ENCODE measurements at places on chromosomes 6 and 20.

GRCh38 chr6:116217069-116217468 lies 36.8 kb downstream of the TSPYL4 start:
- no peak for DNase-seq

- no peak for DNase-seq
Measured at GRCh38 chr20:14657266-14658005, 320.0 kb upstream of the FLRT3 start.

- no peak for DNase-seq
Measured at GRCh38 chr20:11136691-11137090, 462.9 kb upstream of the JAG1 start.

- DNase-seq, result no peak
Measured at GRCh38 chr6:3610206-3610605, 141.3 kb downstream of the PXDC1 start.

GRCh38 chr20:137668-138490 lies 4.5 kb upstream of the DEFB126 start:
- DNase-seq, result no peak

GRCh38 chr6:46932526-46933319 lies 11.0 kb upstream of the ADGRF5 start:
- DNase-seq, result no peak

- no peak for DNase-seq
Measured at GRCh38 chr20:36262440-36262839, 26.2 kb downstream of the AAR2 start.

DNA sequence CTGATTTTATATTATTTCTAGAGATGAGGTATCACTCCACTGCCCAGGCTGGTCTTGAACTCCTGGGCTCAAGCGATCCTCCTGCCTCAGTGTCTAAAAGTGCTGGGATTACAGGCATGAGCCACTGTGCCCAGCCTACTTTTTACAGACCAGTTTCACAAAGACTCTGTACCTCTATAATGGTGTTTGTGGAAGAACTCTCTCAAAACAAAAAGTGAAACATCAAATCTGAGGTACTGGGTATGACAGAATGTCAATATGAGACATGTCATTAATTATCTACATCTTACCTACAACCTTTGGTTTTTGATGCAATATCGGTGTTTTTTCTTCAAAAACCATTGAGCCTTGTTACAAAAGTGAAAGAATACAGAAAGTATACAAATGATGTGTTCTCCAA lies 49.4 kb upstream of the MCM9 start:
- no peak for DNase-seq

GRCh38 chr6:80438772-80439171 lies 332.3 kb downstream of the BCKDHB start:
- DNase-seq, result no peak

DNA sequence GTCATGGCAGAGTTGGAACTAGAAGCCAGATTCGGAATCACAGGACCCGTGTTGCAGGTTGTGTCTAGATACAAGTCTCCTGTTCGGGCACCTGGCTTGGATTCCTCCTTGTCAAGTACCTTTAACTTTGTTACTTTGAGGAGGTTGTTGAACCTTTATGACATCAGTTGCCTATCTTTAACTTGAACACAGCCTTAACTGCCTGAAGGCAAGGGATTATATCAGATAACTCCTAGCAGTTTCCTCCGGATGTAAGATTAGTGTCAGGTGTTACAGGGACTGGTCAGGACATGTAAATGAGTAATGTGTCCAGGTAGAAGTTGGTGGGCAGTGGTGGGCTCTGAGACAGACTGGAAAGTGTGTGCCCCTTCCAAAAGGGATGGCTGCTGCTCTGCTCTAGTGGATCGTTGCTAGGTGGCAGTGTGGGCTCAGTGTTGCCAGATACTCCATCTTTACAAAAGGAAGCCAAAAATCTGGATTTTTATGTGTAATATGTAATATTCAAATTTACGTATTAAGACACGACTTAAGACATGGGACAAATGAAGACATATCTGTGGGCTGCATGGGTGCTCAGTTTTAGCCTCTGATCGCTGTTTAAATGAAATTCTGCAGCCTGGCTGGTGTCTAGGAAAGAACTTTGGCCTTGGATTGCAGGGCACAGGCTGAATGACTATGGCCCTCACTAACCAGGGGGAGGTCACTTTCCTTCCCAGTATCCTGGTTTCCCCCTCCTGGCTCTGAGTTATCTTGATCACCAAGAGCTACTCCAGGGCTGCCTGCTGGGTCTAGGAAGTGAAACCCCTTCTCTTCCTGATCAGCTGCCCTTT lies 27.1 kb downstream of the CHMP4B start:
- DNase-seq, result no peak

GRCh38 chr6:75178757-75179156 lies 27.1 kb downstream of the COL12A1 start:
- DNase-seq, result no peak

DNA sequence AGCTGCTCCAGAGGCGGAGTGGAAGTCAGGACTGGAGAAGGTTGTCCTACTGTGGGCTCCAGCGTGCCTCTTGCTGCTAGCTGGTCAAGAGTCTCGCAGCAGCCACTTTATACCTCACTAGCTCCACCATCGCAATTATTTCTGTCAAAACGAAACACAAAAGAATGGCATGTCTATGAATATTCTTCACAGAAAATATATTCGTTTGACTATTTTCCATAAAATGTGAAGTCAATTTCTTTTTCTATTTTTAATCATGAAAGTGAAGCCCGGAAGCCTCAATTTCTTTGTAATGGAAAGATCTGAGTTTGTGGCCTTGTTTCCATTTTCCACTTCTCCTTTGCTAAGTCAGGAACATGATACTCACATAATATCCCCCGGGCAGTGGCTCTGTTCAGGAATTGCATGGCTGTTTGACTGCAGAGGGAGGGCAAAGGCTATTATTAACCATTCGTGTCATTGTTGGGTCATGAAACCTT lies 51.7 kb downstream of the DTD1 start:
- no peak for DNase-seq

- DNase-seq, result no peak
Measured at GRCh38 chr6:44435500-44435899, 48.0 kb downstream of the CDC5L start.

- no peak for DNase-seq
Measured at GRCh38 chr6:110545081-110545872, 68.9 kb upstream of the SLC22A16 start.

DNA sequence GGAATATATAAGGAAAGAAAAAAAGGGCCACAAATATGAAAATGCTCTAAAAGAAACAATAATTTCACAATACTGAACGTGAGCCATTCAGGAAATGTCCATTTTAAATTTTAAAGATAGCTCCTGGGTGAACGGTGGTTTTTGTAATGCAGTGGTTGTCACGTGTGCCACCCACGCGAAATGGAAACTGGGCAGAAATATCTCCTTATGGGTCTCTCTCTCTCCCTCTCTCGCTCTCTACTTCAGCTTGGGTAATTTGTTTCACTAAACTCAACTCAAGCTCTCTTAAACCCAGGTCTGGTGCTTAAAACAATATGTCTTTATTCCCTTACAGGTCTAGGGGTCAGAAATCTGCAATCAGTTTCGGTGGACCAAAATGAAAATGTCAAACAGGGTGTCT lies 150.8 kb downstream of the OR2B2 start:
- no peak for DNase-seq

DNA sequence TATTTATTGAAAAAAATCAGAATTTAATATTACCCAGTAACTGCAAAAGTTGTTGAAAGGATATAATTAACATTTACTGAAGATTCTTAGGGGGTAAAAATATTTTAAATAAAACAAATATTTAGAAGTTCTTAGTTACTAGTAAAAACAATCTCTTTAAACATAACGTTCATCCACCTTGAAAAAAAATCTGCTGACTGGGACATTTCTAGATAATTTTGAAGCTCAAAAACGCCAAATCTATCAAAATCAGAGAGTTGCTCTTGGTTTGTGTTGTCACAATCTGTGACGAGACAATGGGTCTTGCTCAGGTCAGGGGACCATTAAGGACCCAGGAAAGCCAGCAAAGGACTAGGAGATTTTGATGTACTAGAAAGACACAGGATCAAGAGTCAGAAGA lies 177.0 kb downstream of the BACH2 start:
- DNase-seq, result no peak

- DNase-seq, result no peak
Measured at GRCh38 chr6:99353126-99353525, 3.7 kb upstream of the FAXC start.

DNA sequence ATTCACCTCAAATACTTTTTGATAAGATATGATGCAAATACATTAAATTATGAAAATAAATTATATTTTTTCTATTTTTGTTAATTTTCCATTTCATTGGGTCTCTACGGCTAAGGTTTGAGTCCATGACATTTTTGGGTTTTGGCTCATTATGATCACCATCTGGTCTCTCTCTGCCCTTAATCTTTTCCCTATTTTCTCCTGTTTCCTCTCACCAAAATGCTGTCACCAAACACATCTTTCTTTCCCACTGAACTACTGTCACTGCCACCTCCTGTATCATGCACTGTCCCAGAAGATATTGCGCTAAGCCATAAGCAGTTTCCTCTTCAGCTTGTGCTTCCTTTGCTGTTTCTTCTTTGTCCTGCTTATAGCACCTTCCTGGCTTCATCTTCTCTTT lies 42.0 kb upstream of the OGFRL1 start:
- no peak for DNase-seq

- no peak for DNase-seq
Measured at GRCh38 chr6:113662688-113663333, 194.3 kb upstream of the MARCKS start.

GRCh38 chr6:4577406-4577805 lies 198.8 kb upstream of the CDYL start:
- DNase-seq, result no peak

DNA sequence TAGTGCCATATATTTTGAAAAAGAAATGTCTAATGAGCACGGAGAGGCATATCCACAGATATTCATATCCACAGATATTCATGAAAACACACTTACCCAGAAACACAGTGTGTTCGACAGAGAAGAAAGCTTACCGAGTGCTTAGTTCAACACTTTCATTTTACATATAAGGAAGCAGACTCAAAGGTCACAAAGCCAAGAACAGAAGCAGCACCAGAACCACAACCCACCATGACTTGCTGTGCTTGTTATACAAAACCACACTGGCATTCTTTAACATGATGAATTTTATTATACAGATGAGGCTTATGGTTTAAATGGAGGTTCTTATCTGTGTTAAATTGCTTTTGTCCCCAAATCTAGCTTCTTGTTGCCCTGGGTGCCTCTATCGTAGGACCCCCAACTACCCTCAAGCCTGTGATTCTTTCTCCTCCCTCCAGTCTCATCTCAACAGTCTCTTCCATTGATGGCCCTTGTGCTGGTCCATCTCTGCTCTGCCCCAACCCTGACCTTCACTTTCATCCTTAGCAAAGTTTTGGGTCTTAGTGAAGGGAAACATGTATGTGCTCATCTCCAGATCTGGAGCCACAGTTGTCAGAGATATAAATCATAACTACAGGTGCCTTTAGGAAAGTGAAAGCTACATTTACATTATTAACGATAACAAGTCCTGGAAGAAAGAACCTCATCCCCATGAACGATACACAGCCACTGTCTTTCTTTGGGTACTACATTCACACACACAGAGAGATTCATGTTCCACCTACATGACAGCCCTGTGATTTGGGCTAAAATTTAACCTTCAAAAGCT lies 40.0 kb downstream of the SF3B5 start:
- no peak for DNase-seq

DNA sequence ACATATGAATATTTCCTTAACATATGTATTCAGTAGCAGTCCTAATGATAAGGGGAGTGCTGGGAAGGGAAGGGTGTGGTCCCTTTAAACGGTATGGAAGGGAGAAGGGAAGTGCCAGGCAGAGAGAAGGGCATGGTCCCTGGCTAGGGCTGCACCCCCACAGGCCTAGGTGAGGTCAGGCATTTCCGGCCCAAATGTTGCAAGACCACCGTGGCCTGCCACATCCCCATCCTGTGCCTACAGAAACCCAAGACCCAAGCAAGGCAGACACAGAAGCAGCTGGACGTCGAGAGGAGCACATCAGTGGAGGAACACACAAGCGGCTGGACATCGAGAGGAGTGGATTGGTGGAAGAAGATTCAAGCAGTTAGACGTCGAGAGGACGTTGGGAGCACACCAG lies 5.9 kb downstream of the RRAGD start:
- no peak for DNase-seq

DNA sequence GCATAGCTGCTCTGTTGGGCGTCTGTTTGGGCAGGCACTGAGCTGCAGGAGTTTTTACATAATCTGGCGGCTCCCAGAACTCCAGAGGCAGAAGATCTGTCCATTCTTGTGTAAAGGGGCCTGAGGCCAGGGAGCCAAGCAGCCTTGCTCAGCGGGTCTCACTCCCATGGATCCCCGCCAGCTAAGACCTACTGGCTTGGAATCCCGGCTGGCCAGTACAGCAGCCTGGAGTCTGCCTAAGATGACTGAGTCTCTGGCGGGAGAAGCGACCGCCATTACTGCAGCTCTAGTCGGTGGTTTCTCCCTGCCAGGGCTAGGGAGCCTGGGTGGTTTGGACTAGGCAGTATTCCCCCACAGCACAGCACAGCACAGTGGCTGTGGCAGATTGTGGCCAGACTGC lies 268.4 kb upstream of the SYNCRIP start:
- no peak for DNase-seq

- no peak for DNase-seq
Measured at GRCh38 chr6:134079406-134079921, 27.0 kb upstream of the SLC2A12 start.

- DNase-seq, result no peak
Measured at GRCh38 chr20:62088258-62089127, 22.8 kb upstream of the TAF4 start.

DNA sequence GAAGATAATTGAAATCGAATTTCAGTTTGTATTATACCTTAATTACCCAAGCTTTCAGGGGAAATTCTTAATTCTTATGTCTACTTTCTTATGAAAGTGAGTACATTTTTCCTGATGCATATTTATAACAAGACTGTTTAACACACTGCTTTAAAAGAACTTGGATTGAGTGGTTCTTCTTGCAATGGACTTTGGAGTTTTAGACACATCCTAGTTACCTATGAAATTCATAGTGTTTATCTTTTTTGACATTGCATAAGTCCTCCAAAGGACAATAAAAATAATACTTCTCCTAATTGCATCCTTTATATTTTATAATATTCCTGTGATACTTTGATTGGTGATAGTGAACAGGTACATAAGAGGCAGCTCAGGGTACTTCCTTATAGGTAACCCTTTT lies 395.6 kb upstream of the FLRT3 start:
- no peak for DNase-seq

GRCh38 chr6:79215213-79215824 lies 19.2 kb downstream of the HMGN3 start:
- DNase-seq, result no peak

DNA sequence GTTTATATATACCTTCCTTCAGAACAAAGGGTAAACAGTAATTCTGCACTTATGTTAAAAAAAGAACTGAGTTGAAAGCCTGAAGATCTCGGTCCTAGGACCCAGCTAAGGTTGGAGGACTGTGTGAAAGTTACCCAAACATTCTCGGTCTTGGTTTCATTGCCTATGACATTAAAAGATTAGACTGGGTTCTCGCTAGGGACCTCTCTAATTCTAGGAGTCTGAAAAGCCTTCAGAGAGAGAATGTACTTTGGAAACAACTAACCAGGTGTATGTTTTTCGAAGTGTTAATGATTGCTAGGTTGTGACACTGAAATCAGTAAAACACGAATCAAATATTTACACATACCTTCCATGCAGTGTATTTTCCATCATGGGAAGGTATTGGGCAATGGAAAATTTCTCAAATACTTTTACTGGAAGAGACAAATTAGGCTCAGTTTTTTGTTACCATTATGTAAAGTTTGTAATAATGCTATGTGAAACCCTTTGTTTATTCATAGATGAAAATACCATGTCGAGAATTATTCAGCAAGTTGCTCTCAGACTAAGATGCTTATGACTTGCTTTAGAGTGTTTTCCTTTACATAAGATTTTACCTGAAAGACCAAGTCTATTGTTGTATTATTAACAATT lies 113.7 kb upstream of the LOC128125822 start:
- no peak for DNase-seq

Data from sciatic nerve (tissue), 2 donors.